Stimulated activated CD8-positive, alpha-beta memory T cell treated with anti-CD3 and anti-CD28 coated beads, Interleukin-7, amount 100 ng/mL, for 48 hours (primary cell): ENCODE measurements at places on chromosomes 13 and 19.

GRCh38 chr19:15640904-15641597 lies 354 bp downstream of the CYP4F3 start:
- no peak for DNase-seq

GRCh38 chr19:38073841-38074685 lies 150.0 kb downstream of the DPF1 start:
- DNase-seq = no peak

DNA sequence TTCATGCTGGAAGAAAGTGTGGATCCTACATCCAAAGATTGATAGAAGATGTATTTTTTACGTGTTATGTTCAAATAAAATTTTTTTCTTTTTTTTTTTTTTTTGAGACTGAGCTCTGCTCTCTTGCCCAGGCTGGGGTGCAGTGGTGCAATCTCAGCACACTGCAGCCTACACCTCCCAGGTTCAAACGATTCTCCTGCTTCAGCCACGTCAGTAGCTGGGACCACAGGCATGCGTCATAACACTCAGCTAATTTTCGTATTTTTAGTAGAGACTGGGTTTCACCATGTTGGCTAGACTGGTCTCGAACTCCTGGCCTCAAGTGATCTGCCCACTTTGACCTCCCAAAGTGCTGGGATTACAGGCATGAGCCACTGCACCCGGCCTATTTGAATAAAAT lies 65.7 kb downstream of the KLF12 start:
- DNase-seq = no peak

GRCh38 chr19:21786936-21787335 lies 19.6 kb upstream of the ZNF100 start:
- DNase-seq = no peak

DNA sequence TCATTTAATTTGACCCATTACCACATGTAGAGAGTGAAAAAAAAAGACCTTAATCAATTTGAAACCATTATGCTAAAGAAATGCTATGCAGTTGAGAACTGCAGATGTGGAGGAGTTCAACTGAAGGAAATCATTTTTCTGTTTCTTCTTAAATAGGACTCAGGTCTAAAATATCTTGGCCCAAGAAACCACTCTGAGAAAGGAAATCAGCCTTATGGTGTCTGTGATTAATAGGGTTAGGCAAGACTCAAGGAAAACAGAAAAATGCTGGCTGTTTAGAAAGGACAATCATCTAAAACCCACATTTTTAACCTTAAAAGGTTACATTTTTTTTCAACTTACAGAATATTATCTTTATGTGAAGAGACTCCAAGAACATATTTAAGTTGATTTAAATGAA lies 1.9 kb upstream of the SLITRK1 start:
- DNase-seq = no peak

DNA sequence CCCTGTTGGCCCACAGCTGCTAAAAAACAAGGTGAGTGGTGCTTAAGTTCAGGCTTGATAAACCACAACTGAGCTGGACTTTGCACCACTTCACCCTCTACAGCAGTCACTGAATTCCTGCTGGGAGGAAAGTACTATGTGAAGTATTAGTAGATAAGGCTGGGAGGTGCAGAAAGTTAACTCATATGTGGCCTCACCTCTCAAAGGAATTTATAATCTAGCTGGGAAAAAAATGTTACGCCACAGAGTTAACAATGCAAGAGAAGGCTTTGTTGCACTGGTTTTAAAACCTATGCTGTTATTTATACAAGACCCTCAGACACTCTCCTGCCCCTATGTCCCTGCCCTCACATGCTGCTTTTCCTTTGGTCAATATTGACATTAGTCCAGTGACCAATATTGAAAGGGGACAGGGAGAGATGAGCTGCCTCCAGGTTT lies 60.9 kb downstream of the LIG4 start:
- DNase-seq = no peak
